Stimulated activated CD8-positive, alpha-beta memory T cell treated with anti-CD3 and anti-CD28 coated beads, Interleukin-15, amount 100 ng/mL, for 24 hours (primary cell): ENCODE measurements at places on chromosomes 11 and 22.

DNA sequence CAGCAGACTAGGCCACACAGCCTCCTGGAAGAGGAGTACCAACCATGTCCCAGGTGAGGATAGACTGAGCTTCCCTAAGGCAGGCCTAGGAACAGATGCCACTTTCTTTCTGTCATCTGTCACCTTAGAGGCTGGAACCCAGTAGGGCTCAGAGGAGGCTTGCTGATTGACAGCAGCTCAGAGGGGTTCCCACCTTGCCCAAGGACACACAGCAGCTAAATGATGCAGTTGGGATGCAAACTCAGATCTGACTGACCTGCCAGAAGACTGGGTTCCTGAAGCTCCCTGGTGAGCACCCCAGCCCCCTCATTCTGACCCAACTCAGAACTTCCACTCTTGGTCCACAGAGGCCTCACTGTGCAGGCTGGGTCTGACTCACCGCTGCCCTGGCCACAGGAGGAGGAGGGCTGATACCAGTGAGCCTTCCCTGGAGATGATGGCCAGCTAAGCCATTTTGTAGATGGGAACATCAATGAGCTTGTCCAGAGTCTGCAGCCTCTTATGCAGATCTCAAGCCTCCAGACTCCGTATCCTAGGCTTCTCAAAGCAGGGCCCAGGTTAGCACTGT lies 14.0 kb downstream of the CAPN5 start:
- no peak for DNase-seq

DNA sequence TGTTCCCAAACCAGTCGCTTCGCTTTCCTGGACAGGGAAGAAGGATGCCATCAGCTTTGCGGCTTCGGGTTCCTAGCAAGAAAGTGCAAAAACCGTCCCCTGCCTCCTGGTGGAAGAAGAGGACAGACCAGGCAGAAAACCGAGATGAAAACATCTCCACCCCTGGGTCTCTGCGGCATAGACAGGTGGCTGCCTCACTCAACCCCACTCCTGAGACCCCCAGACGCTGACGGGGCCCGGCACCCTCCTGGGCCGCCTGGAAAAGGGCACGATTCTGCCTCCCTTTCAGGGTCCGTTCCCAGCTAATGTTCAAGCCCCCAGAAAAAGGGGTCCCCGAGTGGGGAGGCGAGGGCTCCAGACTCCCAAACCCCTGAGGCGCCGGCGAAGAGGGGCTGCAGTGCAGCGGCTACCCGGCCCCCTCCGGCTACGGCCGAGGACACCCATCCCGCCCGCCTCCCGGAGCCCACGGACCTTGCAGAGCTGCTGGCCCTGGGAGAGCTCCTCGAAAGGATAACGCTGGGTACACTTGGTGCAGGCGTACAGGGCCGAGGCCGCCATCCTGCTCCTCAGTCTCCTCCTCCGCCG lies 569 bp downstream of the FAM76B start:
- DNase-seq = no peak

- DNase-seq = no peak
These were observed 298.4 kb upstream of the LUZP2 start for GRCh38 chr11:24198481-24198880.

- DNase-seq = no peak
These were observed 26.6 kb downstream of the NUP50 start for GRCh38 chr22:45190202-45190872.

- no peak for DNase-seq
These were observed 1478.4 kb downstream of the TBC1D22A start for GRCh38 chr22:48240935-48241230.

GRCh38 chr11:134565343-134565891 lies 153.4 kb upstream of the B3GAT1 start:
- DNase-seq = no peak

DNA sequence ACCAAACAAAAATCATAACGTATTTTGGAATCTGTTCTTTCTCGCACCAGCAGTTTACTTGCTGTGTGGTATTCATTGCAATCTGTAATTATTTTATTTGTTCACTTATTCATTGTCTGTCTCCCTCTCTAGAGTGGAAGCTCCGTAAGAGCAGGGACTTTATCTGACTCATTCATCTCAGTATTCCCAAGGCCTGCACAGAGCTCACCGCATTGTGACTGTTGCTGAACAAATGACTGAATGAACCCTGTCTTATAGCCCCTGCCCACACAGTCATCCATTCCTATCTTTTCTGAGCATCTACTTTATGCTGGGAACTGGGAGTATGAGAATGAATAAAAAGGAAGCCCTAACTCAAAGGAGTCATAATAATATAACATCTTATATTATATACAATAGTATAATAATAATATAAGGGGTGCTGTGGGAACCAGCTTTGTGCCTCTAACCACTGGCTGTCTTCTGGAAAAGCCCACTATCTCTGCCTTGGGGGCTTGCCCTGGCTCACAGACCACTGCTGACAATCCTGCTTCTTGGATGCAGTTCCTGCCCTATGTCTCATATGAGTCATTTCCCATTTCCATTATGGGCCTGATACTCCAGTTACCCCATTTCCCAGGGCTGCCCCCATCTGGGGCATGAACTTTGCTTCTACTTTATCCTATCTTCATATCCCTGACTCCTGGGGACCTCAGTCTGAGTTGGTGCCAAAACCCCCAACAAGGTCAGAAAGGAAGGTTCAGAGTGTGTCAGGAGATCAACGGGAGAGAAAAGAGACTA lies 11.0 kb downstream of the XRRA1 start:
- no peak for DNase-seq

DNA sequence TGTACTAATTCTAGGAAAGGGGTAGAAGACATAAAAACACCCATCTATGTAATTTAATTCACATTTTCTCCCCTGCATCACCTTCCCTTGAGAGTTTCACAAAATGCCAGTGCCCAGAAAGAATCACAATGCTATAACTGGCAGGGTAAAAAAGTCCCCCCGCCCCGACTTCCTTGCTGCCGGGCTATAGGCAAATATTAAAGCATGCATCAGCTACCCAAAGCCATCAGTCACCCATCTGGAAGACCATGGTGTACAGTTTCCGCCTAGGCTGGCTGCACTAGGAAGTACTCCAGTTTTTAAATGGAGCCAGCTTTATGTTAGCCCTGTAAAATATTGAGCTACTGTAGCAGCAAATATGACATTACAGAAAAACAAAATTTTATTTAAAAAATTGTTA lies 67.8 kb downstream of the ST14 start:
- no peak for DNase-seq

DNA sequence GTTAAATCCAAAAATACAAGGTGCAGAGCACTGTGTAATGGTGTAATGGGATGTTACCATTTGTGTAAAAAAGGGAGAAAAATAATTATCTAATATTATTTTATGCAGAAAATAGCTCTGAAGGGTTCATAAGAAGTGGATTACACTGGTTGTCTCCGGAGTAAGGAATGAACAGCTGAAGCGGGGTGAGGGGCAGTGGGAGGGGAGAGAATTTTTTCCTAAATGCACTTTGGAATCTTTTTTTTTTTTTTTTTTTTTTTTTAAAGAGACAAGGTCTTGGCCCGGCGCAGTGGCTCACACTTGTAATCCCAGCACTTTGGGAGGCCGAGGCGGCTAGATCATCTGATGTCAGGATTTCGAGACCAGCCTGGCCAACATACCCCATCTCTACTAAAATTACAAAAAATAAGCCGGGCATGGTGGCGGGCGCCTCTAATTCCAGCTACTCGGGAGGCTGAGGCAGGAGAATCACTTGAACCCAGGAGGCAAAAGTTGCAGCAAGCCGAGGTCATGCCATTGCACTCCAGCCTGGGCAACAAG lies 6.8 kb upstream of the POLR3H start:
- no peak for DNase-seq

- no peak for DNase-seq
These were observed 3.1 kb downstream of the TBX1 start for GRCh38 chr22:19763458-19764298.

GRCh38 chr11:7969756-7970646 lies 4.8 kb upstream of the NLRP10 start:
- DNase-seq = no peak

DNA sequence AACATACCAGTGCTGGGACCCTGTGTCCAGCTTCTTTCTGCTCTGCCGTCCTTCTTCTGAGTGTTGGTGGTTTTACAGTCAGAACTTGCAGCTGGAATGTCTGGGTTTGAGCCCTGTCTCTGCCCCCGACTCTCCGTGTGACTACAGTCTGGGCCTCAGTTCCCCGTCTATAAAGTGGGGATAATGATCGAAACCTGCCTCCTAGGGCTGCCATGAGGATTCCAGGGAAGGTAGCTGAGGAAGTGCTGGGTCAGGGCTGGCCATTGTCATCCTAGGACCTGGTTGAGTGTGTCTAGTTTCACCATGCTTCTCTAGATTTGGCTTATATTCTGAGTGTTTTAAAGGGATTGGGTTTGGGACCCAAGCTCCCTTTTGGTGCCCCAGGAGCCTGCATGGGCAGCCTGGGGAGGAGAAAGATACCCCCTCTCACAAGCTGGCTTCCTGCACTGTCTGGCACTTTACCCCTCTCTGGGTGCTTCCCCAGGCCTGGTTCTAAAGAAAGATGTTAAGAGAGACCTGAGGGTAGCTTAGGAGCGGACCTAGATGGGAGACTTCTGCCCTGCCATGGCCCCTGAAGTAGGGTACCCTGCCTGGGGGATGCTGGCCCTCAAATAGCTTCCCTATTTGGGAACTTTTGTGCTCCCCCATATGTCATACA lies 49.9 kb downstream of the TSPAN18 start:
- DNase-seq = no peak

GRCh38 chr11:46491661-46492330 lies 100.2 kb upstream of the CHRM4 start:
- DNase-seq = no peak

- peak; percentile 14 for DNase-seq
These were observed 70.6 kb upstream of the EP300 start for GRCh38 chr22:41021613-41022454.

DNA sequence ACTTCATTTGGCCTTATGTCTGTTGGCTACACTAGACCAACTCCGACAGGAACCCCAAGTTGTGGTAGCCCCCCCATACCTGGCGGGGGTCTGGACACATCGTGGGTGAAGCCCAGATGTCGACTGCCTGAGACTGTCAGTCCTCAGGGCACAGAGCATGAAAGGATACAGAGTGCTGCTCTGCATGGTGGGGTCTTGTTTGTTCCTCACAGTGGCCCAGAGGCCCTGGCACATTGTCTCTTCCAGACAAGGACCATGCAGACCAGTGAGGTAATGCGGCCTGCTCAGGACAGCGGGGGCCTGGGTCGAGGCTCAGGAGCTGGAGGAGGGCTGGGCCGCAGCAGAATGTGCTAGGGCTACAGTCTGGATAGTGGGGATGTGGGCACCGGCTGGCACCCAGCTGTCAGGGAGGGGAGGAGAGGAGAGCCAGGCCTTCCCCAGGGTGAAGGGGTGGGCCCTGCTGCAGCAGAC lies 14.6 kb downstream of the CAPN5 start:
- DNase-seq = no peak

- no peak for DNase-seq
These were observed 32.0 kb downstream of the BCR start for GRCh38 chr22:23212061-23213021.

GRCh38 chr22:37639771-37640590 lies 512 bp downstream of the SH3BP1 start:
- DNase-seq = no peak

DNA sequence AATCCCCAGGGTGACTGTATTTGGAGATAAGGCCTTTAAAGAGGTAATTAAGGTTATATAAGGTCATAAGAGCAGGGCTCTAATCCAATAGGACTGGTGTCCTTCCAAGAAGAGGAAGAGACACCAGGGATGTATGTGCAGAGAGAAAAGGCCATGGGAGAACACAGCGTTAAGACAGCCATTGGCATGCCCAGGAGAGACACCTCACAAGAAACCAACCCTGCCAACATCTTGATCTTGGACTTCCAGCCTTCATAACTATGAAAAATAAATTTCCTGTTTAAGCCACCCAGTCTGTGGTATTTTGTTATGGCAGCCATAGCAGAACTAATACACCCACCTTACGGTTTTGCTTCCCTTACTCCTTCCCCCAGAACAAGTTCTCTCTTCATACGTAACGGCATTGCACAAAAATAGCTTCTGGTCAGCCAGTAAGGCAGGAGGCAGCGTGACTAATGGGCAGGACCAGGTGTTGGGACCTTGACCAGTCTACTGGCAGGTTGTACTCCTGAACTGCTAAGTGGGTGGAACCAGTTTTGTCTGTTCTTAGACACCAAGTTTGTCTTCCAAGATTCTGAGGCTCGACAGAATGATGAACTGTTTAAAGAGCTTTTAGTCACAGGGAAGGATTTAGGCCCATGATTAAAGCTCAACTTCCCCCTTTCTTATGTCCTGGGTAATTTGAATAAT lies 31.9 kb upstream of the UPB1 start:
- no peak for DNase-seq

- no peak for DNase-seq
These were observed 20.2 kb downstream of the CRELD2 start for GRCh38 chr22:49938565-49939136.

DNA sequence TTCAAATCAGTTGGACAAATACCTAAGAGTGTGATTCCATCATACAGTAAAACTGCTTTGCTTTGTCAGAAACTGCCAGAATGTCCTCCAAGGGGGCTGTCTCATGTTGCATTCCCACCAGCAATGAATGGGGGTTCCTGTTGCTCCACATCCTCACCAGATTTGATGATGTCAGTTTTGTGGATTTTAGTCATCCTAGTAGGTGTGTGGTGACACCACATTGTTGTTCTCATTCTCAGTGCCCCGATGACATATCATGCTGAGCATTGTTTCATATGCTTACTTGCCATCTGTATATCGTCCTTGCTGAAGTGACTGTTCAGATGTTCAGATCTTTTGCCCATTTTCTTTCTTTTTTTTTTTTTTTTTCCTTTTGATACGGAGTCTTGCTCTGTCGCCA lies 37.0 kb downstream of the CDPF1 start:
- DNase-seq = no peak

DNA sequence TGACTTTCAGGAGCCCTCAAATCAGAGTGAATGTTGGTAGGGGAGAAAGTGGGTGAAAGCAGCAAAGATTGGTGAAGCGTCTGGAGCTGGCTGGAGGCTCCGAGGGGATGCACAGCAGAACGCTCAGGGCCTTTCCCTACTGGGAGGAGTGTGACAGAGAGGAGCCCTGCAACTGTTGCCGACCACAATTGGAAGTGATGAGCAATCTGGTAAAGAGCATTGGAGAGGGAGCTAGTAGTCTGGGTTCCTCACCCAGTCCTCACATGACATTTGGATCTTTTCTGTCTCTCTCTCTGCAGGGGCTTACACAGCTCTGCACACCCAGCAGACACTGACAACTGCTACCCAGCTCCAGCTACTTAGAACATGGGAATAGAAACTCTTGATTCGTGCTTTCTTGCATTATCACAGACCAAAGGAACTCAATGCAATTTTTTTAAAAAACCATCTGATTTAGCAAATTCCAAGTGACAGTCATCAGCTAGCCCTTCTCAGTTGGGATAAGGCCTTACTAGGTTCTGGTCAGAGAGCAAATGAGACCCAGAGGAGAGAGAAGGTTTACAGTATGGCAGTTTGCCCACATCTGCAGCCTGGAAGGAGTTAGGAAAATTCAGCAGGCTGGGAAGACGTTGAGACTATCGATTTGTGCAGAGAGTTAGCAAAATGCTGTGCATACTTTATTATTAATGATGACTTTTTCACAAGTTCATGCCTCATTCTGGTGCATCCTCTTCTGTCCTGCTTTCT lies 278.0 kb upstream of the PLET1 start:
- no peak for DNase-seq

- no peak for DNase-seq
These were observed 49.3 kb upstream of the LMO1 start for GRCh38 chr11:8312986-8313385.
